ENCODE measurements at places on chromosomes 3 and 15.

- DNase-seq = no peak
These were observed 65.8 kb downstream of the MYL3 start for GRCh38 chr3:46797486-46797885.

GRCh38 chr3:134896141-134896540, 101.1 kb downstream of the EPHB1 start:
- DNase-seq = no peak

DNA sequence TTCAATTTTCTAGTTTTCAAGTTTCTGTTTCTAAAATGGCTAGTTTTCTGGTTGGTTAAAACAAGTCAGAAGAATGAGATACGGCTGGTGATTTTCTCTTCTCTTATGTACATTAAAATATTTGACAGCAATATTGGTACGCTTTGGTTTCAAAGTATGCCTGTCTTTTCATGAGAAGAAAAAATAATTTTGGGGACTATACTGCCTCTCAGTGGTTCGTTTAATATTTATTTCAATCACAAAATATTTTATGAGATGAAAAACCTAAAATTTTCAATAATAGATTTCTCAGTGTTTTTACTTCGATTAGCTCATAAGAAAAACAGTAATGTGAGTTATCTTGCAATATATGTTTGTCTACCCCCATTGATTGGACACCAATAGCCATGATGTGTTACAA, 72.8 kb upstream of the AADACL2 start:
- no peak for DNase-seq

DNA sequence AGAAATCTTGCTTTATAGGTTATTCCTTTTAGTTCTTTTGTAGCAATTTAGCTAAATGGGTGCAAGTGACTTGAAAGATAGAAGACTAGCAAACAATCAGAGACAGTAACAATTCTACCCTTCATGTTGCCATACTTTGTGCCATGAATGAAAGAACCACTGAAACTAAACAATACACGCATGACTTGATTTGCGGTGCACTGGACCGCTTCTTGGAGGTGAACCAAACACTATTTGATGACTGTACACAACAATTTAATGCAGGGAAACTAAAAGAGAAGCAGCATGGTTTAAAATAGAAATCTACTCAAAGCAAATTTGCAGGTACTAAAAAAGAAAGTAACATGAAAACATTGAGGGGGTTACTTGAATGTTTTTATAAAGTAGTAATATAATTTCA, 331.0 kb upstream of the RARB start:
- no peak for DNase-seq

- no peak for DNase-seq
These were observed 52.8 kb downstream of the ADAM10 start for GRCh38 chr15:58696738-58697137.

GRCh38 chr15:46552316-46552715, 917.5 kb downstream of the SQOR start:
- DNase-seq = no peak

DNA sequence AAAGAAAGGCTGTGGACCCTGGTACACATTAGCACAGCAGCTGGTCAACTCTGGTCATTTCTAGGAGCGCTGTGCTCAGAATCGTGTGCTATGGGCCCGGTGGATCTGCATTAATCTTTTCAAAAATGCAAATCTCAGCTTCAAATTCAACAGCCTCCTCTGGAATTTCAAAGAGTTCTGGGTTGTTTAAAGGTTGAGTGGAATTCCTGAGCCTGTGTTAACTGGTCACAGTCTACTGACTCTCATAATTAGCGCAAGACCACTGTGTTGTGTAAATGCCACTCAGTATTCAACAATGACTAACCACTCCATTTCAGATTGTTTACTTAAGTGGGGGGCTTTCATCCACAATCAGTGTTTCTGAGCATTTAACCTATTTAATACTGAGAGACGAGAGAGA, 2.7 kb upstream of the ARNT2 start:
- no peak for DNase-seq

- no peak for DNase-seq
These were observed 607 bp upstream of the PPP1R14D start for GRCh38 chr15:40829115-40829514.

GRCh38 chr3:193981504-193981903, 154.4 kb upstream of the HES1 start:
- no peak for DNase-seq

GRCh38 chr3:3821777-3822176, 22.5 kb downstream of the LRRN1 start:
- DNase-seq = no peak

DNA sequence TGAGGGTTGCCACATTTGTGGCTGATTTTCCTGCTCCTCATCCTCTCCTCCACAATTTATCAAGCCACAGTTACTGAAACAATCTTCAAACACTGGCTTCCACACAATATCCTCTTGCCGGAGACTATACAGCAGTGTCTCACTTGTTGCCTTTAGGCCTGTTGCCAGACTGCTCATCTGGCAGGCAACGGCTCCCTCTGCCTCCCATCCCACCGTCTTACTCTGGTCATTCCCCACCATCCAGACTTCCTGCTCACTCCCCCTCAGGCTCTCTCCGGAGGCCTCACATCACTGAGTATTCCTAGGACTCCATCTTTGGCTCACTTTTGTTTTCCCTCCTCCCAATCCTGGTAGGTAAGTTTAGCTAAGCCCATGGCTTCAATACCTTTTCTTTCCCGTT, 301.9 kb downstream of the IL20RB start:
- no peak for DNase-seq

DNA sequence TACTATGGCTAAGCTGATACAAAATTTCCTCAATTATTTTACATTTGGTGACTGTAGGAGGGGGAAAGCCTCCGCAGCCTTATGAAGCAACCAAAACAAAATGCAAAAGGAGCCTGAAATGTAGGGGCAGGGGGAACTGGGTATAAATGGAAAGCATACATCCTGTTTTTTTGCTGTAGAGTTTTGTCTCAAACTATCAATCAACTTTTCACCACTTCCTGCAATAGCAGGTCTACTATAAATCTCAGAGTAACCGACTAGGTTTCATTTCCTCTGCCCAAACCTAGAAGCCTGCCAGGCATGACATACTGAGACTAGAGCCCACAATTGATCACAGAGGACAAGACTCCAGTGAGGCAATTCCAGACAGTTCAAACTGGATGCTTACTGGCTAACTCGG, 91.3 kb downstream of the SHQ1 start:
- no peak for DNase-seq

DNA sequence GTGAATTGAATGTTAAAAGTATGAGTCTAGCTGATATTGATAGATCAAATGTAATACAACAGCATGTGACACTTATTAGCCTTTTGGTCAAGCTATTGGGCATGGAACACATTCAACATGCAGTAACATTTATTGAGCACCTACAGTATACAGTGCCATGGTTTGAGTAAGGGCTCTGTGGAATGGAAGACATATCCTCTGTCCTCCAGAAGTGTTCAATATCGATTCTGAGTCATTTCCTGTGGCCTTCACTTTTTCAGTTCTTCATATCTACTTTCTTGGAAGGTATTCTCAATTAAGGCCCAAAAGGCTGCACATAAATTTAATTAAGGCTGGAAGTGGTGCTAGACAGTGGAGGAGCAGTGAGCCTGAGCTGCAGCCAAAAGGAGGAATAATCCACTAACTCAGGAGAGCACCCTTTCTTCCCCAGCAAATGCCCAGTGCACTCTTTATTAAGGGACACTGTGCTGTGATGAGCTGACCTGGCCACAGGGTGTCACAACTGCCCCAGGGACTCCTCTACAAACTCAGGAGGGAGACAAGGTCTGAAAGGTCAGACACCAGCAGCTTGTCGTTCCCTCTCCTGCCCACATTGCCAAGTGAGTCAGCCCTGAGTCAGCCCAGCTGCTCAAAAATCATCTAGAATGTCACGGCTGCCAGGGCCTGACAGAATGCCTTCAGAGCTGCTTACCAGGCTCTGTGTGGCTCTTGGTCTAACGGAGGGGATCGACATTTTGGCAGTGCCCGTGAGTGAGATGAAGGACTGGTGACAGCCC, 544.8 kb downstream of the AGBL1 start:
- peak; percentile 83 for DNase-seq

- no peak for DNase-seq
These were observed 29.1 kb downstream of the FGD5 start for GRCh38 chr3:14847613-14848541.

DNA sequence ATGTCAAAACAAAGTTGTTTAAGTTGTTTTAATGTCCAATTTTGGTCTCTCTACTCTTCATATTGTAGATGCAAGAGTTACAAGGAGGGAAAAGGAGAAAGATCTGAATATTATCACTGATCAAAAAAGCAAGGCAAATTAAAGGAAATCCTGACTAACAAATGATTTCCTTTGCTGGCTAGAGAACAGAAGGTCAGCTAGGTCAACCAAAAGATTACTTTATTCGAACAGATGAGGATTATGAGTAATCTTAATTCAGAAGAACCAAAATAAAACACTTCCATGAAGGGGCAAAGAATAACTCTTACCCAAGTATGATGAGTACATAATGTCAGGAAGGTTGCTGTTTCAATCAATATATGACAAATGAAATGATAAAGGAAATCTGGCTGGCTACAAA, 33.8 kb downstream of the CPNE4 start:
- DNase-seq = no peak

- DNase-seq = no peak
These were observed 179.8 kb downstream of the MEX3B start for GRCh38 chr15:81865850-81866537.

- no peak for DNase-seq
These were observed 91.5 kb upstream of the TNFAIP8L3 start for GRCh38 chr15:51186181-51186705.

GRCh38 chr3:55658690-55659562, 171.8 kb upstream of the WNT5A start:
- no peak for DNase-seq

GRCh38 chr15:87711026-87711425, 545.5 kb downstream of the NTRK3 start:
- DNase-seq = no peak

- no peak for DNase-seq
These were observed 3.1 kb upstream of the ABTB1 start for GRCh38 chr3:127669541-127670228.

DNA sequence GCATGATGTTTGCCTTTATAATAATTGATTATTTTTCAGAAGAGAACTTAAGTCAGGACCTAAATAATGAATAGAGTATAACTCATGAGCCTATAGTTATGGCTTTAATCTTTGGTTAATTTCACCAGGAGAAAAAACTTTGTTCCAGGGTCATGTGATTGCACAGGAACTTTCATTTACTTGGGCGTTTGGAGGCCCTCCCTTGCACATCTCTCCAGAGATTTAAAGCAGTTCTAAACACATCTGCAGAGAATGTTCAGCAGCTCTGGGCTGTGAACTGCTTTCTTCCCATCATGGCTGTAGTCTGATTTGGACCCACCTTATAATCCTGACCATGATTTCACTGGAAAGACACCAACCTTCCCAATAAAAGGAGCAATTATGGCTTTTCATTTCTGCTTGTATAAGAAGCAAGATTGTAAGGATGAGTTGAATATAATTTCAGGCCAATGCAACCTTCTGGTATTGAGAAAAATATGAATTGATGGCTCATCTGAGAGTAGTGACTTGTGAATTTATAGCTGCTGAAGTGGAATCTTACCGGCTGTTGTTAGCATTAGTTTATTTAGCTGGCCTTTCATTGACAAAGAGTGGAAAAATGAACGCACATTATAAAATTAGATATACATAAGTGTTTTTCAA, 80.9 kb upstream of the PRTG start:
- DNase-seq = no peak

- DNase-seq = no peak
These were observed 43.6 kb upstream of the CHRNB4 start for GRCh38 chr15:78684657-78685056.

GRCh38 chr15:31150732-31151231, 49.3 kb upstream of the TRPM1 start:
- no peak for DNase-seq

DNA sequence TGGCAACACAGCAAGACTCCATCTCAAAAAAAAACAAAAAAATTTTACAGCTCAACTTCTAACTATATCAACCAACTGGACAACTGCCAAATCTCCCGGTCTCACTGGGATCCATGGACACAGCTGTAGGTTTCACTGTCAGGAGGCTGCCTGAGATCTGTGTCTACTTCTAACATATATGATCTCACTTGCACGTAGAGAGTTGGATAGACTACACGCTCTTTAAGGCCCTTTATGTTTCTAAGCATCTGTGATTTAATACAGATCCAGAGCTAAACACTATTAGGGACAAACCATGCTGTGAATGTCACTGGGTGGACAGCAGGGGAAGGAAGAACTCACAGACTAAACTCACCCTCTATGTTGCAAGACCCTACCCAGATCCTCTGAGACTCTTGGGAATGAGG, 13.0 kb upstream of the APOD start:
- no peak for DNase-seq

DNA sequence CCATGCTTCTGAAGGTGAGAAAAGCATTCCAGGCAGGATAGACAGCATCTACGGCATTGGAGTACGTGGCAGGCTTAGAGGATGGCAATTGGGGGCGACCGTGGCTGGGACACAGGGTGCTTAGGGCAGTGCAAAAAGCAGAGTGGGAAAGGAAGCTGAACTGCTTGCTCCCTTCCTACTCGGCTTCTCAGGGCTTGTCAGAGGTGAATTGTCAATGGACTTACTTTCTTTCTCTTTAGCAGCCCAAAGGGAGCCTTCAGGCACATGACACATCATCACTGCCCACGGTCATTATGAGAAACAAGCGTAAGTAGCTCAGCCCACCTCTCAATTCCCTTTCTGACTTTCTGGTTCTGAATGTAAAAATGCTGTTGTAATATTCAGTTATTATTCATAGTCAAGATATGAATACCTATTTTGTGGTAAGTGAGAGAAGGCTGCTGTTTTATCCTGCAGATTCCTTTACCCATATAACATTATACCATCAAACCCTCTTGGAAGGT, 84.3 kb downstream of the KLHL25 start:
- DNase-seq = peak; percentile 44

DNA sequence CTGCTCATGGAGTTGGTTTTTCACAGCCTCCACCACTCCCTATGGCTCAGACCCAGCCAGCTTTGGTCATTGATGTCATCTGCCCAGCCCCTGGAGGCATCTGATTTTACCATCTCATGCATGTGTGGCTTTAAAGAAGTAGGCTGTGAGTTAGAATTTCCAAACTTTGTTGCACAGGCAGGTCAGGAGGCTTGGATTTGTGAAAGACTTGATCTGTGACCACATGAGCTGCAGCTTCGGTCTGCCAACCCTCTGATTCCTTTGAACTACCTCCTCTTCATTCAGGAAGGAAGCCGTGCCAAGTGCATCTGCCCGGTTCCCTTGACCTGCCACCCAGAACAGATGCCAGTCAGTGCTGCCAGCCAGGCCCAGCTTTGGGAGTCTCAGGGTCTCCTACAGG, 9.2 kb downstream of the CTXND1 start:
- no peak for DNase-seq

- DNase-seq = no peak
These were observed 3.0 kb downstream of the NAALADL2 start for GRCh38 chr3:174862101-174862500.

DNA sequence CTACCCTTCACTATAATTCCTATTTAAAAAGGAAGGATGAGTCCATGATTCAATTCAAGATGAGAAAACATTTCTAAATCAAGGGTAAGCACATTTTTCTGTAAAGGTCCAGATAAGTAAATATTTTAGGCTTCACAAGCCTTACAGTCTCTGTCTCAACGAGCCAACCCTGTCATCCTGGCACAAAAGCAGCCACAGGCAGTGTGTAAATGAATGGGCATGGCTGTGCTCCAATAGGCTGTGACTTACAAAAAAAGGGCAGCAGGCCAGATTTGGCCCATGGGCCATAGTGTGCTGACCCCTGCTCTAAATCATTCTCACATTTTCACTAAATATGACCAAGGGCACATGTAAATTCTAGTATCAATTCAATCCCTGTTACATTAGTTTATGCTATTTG, 200.4 kb downstream of the WNT5A start:
- DNase-seq = no peak

- DNase-seq = no peak
These were observed 9.8 kb upstream of the NCK1 start for GRCh38 chr3:136852180-136852579.
